ENCODE measurements at places on chromosomes 13 and 19.
A peak's percentile ranks its signal among the peaks of the same experiment; 100 is the strongest.

DNA sequence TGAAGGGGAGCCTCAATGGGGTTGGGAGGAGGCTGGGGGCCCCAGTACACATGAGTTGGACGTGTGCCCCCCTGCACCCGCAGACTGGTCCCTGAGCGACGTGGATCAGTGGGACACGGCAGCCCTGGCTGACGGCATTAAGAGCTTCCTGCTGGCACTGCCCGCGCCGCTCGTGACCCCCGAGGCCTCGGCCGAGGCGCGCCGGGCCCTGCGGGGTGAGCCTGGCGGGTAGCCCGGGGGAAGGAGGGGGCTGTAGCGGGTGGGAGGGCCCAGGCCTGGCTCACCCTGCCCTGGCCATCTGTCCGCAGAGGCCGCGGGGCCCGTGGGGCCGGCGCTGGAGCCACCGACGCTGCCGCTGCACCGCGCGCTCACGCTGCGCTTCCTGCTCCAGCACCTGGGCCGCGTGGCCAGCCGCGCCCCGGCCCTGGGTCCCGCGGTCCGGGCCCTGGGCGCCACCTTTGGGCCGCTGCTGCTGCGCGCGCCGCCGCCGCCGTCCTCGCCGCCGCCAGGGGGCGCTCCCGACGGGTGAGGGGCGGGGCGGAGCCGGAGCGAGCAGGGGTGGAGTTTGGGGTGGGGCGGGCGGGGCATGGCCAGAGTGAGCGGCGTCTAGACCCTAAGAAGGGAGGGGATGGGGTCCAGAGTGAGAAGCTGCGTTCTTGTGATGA, 8.1 kb downstream of the PIK3R2 start:
- DNase-seq = peak; percentile 74

DNA sequence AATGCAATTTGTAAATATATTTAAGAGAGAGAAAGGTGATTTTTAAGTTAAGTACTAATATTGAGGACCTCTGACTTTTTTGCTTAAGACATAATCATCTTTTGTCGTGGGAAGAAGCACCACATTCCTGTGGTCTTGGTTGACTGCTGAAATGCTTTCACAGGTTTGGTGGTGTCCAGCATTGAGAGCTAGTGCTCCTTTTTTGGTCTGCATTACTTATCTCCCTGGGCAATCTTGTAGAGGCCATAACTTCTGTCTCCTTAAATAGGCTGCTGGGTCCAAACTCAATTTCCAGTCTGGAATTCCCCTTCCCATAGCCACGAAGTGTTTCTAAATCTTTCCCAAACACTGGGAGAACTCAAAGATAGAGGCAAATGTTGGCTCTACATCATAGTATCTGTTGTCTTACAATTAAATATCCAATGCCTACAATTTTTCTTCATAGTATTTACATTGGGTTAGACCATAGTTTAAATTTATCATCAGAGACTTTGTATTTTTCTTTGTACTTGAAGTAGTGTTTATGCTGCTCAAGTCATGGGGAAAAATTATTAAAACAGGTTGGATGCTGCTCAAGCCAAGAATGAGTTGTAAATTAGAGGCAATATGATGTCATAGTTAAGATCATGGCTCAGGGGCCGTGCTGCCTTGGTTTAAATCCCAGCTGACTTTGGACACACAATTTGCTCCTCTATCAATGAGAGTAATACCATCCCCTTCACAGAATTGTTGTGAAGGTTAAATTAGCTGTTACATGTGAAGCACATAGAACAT, 105.6 kb downstream of the POSTN start:
- DNase-seq = no peak

GRCh38 chr19:49836176-49837008, 14.6 kb upstream of the PTOV1 start:
- no peak for DNase-seq

- no peak for DNase-seq
Observed at GRCh38 chr13:39336937-39337336, 266.1 kb downstream of the LHFPL6 start.

DNA sequence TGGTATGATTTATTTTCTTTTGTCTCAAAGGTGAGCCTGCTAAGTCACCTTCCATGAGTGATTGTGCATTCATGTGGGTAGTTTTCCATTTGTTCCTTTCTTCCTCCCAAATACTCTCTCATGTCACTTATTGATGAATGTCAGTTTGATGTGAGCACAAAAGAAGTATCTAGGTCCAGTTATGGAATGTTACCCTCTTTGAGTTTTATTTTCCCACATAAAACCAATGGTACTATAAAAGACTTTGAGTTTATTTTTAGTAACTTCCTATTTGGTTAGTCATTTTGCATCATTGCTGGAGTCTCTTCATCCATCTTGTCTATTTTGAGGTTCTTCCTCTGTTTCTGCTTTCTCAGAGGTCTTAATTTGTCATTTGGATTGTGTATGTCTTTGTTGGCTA, 321.3 kb downstream of the GPC6 start:
- no peak for DNase-seq

- DNase-seq = no peak
Observed at GRCh38 chr19:29837996-29838395, 26.2 kb downstream of the CCNE1 start.

DNA sequence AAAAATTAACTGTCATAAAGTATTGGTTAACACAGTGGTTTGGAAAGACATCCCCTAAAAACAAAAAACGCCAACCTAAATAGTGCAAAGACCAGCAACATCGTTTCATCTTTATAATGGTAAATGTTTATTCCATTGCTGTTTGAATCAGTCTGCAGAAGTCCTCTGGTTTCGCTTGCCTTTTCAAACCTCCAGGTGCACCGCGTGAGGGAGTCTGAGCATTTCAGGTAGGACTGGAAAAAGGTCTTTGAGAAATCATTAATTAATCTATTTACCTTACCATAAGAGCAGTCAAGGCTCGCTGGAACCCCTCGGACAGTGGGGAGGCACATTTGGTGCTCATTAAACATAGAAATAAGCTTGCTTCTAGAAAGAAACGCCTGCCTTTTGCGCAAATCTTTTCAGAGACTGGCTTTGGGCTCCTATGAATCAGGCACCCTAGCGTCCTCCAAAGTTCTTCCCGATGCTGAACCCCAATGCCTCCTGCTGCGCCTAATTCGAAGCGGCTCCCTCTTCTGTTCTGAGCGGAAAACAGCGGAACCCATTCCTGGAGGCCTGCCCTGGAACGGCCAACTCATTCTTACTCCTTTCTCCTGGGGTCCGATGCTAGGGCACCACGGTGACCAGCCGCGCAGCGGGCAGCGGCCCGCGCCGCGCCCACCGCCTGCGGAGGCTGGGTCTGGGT, 951 bp upstream of the MTUS2 start:
- no peak for DNase-seq
